Stimulated activated CD4-positive, alpha-beta T cell treated with anti-CD3 and anti-CD28 coated beads, TNF-alpha, amount 100 ng/mL, for 1 hour (primary cell): ENCODE measurements at places on chromosomes 7 and 10.

- no peak for DNase-seq
Measured at GRCh38 chr7:104584620-104585019, 256.2 kb downstream of the LHFPL3 start.

GRCh38 chr7:159075563-159076238, 69.0 kb downstream of the VIPR2 start:
- DNase-seq = no peak

GRCh38 chr10:49700997-49701396, 21.5 kb downstream of the C10orf53 start:
- DNase-seq = no peak

GRCh38 chr10:51086710-51087109, 12.4 kb downstream of the PRKG1 start:
- no peak for DNase-seq

DNA sequence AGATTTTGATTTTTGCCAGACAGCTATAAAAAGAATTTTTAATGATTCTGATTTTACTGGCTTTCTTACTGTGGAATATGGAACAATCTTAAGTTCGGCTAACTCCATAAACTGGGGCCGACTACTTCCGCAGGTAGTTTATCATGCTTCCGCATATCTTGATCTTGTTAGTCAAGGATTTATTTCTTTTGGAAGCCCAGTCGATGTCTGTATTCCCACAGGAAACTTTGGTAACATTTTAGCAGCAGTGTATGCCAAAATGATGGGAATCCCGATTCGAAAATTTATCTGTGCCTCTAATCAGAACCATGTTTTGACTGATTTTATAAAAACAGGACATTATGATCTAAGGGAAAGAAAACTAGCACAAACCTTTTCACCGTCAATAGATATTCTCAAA, 8.1 kb downstream of the THNSL1 start:
- no peak for DNase-seq

- no peak for DNase-seq
Measured at GRCh38 chr7:1899196-1899595, 229.1 kb downstream of the ELFN1 start.

DNA sequence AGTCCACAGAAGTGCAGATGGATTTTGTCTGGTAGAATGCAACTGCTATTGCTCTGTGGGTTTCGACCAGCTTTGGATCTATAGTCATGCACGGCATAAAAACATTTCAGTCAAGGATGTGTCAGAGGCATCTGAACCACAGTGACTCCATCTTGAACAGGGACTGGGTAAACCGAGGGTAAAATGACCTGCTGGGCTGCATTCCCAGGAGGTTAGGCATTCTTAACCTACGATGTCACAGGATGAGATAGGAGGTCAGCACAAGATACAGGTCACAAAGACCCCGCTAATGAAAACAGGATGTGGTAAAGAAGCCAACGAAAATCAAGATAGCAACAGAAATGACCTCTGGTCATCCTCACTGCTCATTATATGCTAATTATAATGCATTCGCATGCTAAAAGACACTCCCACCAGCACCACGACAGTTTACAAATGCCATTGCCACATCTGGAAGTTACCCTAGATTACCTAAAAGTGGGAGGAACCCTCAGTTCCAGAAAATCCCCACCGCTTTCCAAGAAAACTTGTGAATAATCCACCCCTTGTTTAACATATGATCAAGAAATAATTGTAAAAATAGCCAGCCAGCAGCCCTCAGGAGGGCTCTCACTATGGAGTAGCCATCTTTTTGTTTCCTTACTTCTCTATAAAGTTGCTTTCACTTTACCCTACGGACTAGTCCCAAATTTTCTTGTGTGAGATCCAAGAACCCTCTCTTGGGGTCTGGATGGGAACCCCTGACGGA, 50.7 kb upstream of the CPXM2 start:
- no peak for DNase-seq

DNA sequence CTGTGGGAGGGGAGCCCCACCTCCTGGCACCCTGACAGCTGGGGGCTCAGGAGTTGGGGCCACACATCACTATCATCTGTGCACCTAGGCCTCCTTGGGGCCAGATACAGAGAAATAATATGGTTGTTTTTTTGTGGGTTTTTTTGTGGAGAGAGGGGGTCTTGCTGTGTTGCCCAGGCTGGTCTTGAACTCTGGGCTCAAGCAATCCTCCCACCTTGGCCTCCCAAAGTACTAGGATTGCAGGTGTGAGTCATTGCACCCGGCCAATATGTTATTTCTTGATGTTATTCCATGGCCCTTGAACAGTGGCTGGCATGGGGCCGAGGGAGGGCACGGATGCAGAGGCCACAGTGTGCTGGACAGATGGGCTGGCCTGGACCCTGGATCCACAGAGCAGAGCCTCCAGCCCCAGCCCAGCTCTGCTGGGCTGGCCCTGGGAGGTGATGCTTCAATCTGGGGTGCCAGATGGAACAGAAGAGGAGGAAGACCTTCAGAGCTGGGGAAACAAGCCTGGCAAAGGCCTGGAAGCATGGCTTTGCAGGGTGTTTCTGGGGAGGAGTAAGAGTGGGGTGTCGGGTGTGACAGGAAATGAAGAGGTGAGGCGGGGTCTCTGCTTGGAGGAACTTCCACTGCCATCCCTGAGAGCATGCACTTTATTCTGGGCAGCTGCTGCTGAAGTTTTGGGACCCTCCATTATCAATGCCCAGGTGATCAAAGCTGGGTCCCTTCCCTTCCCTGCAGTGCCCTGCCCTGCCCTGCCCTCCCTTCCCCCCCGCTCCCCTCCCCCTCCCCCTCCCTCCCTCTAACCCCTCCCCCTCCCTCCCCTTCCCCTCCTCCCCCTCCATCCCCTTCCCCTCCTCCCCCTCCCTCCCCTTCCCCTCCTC, 3.7 kb upstream of the FZD9 start:
- DNase-seq = no peak

DNA sequence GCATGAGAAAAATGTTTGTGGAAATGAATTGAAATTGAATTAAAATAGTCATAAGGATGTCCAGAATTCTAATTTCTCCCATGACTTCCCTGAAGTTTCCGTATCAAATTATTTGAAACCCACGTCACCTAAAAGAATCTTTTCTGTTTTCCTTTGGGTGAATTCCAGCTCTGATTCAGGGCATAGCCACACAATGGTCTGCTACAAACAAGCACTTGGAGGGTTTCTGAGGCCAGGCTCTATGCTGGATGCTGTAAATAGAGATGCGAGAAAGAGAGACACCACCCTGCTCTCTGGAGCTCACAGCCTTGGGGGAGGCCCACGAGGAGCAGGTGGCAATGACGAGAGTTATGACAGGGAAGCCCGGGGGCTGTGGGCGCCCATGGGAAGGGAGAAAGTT, 33.6 kb downstream of the GHRHR start:
- DNase-seq = no peak

DNA sequence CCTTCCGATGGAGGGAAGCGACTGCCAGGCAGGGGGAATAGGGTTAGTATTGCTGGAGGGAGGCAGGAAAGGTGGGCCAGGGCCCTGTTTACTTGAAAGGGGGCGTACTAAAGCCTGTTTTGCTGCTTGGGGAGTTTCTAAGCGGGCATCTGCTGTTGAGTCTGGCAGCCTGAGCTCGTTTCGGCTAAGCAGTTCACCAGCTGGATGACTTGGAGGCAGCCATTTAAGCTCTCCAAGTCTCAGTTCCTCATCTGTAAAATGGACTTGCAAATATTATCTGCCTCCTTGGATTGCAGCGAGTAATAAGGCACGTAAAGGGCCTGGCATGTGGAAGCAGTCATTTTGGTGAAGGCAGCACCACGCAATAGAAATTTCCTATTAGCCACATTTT, 44.0 kb downstream of the LDB3 start:
- no peak for DNase-seq

- DNase-seq = no peak
Measured at GRCh38 chr7:88670536-88670935, 89.0 kb upstream of the ZNF804B start.

DNA sequence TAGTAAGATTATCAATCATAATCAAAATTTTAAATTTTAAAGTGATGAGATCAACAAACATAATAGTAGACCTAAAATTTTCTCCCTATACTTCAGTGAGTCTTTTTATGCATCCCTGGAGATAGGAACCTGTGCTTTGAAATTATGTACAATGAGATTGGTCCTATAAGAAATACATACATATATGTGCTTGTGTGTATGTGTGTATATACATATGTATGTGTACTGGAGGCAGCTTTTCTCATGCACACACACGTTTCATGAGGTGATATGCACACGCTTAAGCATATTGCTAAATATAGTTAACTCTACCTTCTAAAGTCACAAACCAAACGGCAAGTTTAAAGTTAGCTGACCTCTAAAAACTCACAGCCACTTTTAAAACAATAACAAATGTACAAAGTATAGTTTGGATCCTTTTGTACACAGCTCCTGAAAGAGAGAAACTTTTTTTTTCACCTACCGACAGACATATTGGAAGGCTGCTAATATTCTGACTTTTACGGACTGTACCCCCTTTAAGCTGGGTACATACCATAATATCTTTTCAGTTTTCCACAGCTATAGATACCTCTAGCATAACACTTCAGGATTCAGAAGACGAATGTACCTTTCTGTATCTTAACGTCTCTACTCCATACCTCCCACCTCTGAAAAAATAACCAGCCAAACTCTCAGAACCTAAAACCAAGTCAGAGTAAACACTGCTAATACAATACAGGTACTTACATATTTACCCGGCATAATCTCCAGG, 3.3 kb downstream of the ITGB1 start:
- no peak for DNase-seq

DNA sequence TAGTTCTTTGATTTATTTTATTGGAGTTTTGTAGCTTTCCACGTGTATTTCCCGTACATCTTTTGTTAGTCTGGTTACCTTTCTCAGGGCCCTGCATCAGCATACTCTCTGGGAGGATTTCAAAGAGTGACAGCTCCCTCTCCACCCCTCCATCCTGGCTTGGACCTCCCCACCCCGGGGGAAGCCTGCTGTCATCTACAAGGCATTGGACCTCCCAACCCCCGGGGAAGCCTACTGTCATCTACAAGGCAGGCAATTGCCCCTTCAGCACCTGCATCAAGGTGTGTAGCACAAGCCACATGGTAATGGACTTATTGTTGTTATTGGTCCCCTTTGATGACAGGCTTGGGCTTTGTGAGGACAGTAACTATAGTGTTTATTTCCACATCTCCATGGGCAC, 390.1 kb downstream of the TCERG1L start:
- no peak for DNase-seq

DNA sequence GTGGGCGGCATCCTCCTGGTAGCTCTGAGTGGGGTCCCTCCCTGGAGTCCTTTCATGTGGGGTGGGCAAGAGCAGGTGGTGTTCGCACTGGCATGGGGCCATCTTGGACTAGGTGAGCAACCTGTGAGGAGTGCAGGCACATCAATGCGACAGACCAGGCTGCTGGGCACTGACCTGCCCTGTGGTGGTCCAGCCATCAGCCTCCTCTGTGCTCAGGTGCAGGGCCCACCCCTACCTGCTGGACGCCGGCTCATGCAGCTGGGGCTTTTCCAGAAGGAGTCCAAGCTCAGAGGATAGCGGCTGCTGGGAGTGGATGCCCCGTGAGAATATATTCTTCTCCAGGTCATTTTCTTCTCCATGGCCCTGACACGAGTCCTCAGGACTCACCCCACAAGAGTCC, 424.4 kb downstream of the GLRX3 start:
- DNase-seq = no peak

DNA sequence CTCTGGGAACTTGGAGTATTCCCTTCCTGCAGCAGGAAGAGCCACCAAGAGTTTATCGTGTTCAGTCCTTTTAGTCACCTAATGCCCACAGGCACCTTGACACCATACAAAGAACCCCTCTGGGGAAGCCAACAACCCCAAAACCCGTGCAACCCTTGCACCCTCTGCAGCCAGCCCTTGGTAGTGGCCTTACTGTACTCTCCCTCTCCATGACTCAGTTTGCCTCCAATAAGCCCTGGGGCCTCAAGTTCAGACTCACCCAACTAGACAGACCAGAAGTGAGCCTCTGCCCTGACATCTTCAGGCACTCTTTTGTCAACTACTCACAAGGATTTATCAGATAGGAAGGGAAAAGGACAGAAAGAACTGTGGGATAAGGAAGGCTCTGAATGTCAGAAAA, 30.9 kb downstream of the KCNMA1 start:
- DNase-seq = no peak

- DNase-seq = no peak
Measured at GRCh38 chr10:67988606-67989005, 86.5 kb downstream of the HERC4 start.

DNA sequence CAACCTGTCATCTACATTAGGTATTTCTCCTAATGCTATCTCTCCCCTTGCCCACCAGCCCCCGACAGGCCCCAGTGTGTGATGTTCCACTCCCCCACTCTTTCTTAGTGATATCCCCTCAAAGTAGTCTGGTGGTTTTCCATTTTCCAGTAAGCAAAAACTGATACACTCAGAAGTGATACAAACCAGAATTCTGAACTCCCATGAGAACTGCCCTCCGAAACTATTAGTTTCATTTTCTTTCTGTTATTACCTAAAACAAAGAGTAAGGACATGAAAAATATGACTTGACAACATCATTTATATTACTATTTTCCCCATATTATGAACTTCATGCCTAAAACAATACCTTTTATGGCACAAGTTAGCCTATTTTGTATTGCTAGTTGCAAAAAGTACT, 175.0 kb downstream of the OTUD1 start:
- DNase-seq = no peak

DNA sequence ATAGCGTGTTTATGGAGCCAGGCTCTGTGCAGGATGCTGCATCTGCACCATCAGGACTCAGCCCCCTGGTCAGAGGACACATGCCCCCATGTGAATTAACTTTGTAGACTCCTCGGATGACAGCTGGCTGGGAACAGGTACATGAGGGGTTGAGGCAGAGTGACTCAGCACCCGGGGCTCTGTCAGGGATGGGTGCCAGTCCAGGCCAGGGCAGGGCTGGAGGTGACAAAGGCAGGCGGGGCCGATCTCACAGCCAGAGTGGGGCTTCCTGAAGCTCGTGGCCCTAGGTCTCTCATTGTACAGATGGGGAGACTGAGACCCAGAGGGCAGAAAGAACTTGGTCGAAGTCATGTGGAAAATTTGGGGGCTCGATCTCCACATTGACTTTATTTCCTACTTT, 35.3 kb upstream of the PCBD1 start:
- DNase-seq = no peak

DNA sequence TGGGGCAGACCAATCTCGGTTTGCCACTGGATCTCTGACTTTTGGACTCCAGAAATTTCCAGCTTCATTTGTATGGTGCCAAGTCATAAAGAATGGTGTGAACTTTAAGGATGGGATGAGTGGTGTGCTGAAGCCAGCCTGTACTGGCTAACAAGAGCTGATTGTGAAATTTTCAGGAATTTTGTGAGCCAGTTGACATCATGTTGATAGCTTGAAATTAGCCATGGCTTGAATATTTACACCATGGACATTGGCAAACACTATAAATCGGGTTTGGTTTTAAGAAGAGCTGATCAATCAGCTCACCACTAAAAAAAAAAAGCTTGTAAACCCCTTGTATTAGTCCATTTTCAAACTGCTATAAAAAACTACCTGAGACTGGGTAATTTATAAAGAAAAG, 14.1 kb upstream of the MYH16 start:
- DNase-seq = no peak

- DNase-seq = no peak
Measured at GRCh38 chr7:68321076-68321639, 1277.1 kb upstream of the AUTS2 start.
